ENCODE measurements at places on chromosomes 7 and 10.

GRCh38 chr10:132840698-132841614 is 55.0 kb upstream of the NKX6-2 start:
- no peak for DNase-seq

DNA sequence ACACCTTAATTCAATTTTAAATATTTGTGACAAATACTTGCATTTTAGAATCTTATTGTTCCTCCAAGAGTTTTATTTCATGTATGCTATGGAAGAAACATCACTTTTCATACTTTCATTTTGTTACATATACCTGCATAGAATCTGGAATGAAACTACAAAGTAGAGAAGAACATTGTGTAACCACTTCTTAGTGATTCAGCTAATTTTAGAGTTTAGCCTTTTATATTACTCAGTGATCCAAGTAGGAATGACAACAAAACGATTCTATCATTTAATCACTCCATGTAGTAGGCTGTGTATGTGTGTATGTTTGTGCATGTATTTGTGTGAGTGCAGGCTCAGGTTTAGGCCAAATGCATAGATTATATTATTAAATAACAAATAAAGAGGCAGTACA is 14.4 kb upstream of the SEMA3A start:
- no peak for DNase-seq

DNA sequence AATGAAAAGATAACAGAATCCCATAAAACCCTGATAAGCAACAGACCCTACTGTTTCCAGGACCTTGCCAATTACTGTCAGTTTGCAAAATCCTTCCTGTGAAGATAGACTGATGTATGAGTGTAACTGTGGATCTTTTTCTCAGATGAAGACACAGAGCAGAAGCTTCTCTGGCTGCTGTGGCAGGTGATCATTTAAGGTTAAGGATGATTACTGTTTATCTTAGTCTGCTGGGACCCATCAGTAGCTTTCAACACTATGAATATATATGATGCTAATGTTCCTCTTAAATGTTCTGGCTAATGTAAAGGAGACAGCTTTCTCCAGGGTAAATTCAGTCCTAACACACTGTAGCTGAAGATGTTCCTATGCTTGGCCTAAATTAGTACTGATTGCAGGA is 56.0 kb upstream of the CTTNBP2 start:
- DNase-seq: no peak

GRCh38 chr7:51352174-51353100 is 35.8 kb upstream of the COBL start:
- DNase-seq: no peak

DNA sequence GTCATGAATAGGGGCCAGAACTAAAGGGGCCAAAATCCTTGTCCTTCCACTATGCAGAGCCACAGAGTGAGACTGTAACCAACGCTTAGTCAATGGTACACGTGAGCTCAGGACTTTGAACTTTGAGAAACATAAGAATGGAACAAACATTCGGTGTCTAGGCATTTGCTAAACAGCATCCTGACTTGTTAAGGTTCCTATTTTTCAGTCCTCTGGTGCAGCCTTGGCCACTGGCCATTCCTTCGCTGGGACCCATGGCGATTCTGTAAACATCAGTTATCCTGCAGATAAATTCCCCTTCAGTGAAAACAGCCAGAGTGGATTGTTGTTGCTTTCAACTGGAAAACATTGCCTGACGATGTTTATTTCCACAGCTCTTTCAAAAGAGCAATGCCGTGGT is 266.8 kb downstream of the SORCS1 start:
- DNase-seq: no peak

DNA sequence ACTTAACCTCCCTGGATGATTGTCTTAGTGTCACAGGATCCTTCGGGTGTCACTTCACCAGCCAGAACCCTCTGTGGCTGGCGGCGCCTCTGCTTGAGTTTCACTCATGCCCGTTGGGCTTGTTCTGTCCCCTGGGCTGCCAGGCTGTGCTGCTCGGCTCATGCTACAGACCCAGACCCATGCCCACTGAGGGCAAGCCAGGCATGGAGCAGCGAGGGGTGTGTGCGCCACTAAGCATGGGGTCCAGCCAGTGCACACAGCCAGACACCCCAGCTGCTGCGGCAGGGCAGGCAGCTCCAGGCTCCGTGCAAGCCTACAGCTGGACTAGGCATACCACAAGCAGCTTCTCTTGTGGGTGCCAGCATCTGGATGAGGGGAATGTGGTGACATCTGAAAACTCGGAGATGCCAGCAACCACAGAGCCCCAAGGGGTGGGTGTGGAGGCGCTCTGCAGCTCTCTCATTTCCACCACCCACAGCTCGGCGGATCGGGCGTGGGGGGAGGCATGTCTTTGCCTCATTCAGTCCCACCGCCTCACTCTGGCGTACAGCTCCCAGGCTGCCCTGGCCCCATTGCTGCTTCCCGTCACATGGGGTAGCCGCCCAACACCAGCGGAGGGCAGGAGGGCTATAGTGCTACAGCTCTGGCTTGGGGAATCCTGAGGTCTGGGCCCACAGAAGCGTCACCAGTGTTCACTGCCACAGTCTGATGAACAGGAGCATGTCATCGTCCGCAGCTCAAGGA is 269.6 kb upstream of the LRGUK start:
- no peak for DNase-seq

DNA sequence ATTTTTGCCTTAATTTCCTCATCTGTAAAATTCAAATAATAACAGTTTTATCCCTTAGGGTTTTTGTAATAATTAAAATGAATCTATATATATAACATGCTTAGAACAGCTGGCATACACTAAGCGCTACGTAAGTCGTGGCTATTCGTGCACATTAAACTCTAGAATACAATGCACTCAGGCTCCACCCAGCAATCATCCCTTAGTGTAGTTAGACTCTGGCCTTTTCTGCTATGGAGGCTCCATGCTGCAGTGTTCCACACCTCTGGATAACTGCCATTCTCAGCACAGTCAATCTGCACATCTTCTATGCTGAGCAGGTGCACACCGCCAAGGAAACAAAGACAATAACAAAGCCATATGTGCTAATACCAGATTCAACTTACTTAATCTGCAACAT is 92.9 kb downstream of the IPMK start:
- DNase-seq: no peak

DNA sequence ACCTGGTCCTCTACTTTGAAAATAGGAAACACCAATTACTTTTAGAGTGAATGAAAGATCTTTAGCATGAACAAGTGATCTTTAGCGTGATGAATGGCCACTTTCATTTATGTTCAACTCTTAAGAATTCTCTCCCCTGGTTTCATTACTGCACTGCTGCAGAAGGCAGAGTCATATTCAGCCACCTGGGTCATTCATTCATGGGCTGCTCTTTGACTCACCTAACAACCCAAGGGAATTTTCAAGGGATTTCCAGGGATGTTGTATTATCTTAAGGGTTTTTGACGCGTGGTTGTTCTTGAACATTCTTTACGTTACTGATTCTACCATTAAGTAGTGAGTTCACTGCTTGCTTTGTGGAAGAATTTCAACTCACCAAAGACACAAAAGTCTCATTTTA is 87.3 kb upstream of the STK17A start:
- DNase-seq: no peak

GRCh38 chr10:130121486-130122079 is 11.0 kb upstream of the C10orf143 start:
- DNase-seq: no peak

GRCh38 chr10:63214571-63214970 is 81.4 kb downstream of the NRBF2 start:
- DNase-seq: peak; percentile 17

- DNase-seq: no peak
Measured at GRCh38 chr10:97102441-97102840, 83.3 kb downstream of the SLIT1 start.

DNA sequence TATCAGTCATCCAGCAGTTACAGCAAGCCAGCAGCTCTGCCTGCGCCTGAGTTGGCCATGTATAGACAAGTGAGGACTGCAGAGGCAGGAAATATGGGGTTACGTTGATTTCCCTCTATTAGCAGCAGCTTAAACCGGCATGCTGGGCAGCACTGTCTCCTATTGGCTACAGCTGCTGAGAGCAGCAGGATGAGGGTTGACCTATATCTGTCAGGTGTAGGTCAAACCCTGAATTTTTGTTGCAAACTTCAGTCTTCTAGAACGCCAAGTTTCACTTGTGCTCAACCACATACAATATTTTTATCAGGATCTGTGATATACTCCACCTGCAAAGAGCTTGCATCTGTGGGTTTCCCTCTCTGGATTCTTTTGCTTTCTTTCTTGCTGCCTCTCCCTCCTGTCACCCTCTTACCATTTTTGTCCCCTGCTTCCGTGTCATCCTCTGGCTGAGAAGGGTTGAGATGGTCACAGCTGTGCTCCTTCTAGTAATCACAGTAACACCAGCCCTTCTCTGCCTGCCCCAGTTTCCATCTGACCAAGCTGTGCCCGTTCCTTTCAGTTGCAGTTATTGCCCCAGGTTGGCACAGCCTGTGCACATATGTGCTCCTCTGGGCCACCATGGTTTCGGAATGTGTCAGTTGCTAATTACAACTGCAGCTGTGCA is 23.8 kb upstream of the GLCCI1 start:
- no peak for DNase-seq

DNA sequence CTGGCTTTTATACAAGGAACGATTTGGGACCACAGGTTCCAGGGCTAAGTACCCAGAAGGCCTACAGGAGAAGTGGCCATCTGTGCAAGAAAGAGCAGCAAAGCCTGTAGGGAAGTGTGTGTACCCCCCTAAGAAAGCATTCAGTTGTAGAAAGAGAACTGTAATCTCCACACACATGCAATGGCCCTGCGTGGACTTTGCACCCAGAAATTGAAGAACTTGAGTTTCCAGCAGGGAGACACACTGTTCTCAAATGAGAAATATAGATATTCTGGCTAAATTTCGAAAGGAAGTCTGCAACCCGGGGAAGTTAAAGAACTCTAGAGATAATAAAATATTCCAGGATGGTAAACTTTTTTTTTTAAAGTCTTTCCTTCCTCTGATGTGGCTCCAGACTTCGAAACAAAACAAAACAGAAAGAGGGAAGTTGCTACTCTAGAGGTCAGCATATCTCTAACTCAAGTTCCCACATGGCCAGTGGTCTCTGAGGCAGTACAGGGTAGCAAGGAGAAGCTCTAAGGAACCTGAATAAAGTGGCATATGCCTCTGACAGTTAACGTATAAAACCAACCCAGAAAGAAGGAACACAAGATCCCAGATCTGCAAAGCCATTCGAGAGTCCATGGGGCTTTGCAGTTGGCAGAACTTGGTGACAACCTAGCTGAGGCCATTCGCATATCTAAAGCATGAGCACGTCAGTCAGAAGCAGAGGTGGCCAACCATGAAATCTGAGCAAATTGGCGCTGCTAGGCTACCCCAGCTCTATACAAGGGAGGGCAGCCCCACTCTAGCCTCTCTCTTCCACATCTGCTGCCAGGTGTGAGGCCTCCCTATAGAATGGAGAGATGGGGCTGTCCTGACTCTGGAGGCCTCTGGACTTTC is 56.6 kb downstream of the ELMO1 start:
- DNase-seq: peak; percentile 86

DNA sequence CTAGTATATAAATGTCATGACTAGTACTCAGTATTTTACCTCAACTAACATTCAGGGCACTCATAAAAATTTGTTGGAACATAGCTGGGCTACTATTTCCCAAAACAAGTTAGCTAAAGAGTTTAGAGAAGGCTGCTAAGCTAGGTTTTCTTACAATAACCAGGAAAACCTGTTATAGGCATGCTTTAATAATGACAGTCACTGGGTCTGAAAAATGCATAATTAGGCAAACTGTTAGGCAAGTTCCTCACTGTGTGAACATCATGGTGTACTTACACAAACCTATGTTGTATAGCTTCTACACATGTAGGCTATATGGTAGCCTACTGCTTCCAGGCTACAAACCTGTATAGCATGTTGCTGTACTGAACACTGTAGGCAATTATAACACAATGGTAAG is 79.0 kb downstream of the DNAJC1 start:
- no peak for DNase-seq

GRCh38 chr7:81684514-81685269 is 85.2 kb downstream of the HGF start:
- peak; percentile 80 for DNase-seq

DNA sequence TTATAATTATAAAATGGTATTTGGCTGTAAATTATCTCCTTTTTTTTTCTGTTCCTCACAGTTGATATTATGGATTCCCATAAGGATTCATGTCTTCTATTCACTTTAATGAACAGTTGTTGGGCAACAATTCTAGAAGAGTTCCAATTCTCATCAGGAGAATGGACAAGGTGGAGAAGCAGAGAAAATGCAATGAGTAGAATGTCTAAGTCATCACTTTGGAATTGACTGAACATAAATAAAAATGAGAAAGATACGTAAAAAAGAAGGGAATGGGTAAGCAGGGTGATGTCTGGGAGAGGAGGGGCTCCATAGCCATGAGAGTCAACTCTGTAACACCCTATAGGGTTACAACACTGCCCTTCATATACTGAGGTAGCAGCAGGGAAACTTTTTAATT is 1.8 kb upstream of the CAV2 start:
- no peak for DNase-seq

DNA sequence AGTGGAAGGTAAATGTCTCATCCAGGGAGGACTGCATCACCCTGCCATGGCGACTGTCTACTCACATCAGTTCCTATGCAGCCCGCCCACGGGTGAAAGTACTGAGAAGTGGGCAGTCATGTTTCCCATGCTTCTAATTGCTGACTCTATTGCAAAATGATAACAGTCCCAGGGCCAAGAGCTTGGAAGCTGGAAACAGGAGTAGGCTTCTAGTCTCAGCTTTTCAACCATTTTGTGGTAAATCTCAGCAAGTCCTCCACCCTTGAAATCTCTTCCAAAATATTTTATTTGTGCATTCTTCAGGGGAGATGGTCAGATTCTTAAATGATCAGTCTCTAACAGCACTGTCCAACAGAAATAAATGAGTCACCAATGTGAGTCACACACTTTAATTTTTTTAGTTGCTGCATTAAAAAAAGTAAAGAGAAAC is 48.1 kb upstream of the TARP start:
- no peak for DNase-seq

DNA sequence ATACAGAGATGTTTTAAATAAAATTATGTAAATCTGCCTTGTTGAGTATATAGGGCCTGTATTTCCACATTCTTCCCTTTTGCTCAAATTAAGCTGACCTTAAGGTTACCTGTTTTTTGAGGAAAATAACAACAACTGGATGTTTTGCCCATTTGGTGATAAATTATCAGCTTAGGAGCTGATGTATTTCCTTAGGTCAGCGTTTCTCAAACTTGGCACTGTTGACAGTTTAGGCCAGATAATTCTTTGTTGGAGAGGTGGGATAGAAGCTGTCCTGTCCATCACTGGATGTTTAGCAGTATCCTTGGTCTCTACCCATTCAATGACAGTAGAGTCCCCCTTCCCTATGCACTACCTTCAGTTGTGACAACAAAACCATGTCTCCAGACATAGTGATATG is 7.2 kb downstream of the GSTO2 start:
- no peak for DNase-seq

GRCh38 chr7:22865602-22865960 is 42.9 kb upstream of the TOMM7 start:
- no peak for DNase-seq

All from MV-4-11 (cell line).